ENCODE measurements at places on chromosomes 5 and 9. TPM values are rescaled to one million over a fixed set of nuclear protein-coding genes. Genes with fewer than 3 reads are reported as not detected.
A peak's percentile ranks its signal among the peaks of the same experiment; 100 is the strongest.

DNA sequence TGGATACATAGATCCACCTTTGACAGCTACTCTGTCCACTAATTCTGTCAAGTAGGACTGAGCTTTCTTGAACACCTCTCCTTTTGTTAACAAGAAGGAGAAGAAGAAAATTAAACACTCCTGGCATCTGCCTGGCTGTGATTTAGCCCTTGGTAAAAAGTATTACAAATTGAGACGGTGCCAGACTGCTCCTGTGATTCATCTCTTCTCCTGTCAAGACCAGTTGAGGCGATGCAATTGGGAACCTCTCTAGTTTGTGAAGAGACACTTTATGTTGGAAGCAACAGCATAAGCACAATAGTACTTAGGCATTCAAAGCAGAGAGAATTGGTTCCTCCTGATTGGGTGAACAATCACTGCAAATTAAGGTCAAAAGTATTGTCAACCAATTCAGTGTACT is 72.7 kb downstream of the GHR start:
- no peak overlapping the region for H3K27ac ChIP-seq
- no peak overlapping the region for H3K4me3 ChIP-seq
- no peak for DNase-seq
- no peaks in the 10 kb centered on the region for H3K4me1 ChIP-seq
- H3K36me3 ChIP-seq, result no peaks in the 10 kb centered on the region

GRCh38 chr5:87231037-87231808 is 36.5 kb upstream of the RASA1 start:
- no peaks in the 10 kb centered on the region for H3K36me3 ChIP-seq
- DNase-seq, result no peak
- peaks cover 2% of the 10 kb centered on the region for H3K4me1 ChIP-seq
- H3K27ac ChIP-seq, result no peak overlapping the region

GRCh38 chr5:95441636-95442035 is 50.5 kb downstream of the FAM81B start:
- no peaks in the 10 kb centered on the region for H3K36me3 ChIP-seq
- H3K4me3 ChIP-seq, result no peak overlapping the region
- no peaks in the 10 kb centered on the region for H3K27me3 ChIP-seq
- H3K4me1 ChIP-seq, result no peaks in the 10 kb centered on the region

DNA sequence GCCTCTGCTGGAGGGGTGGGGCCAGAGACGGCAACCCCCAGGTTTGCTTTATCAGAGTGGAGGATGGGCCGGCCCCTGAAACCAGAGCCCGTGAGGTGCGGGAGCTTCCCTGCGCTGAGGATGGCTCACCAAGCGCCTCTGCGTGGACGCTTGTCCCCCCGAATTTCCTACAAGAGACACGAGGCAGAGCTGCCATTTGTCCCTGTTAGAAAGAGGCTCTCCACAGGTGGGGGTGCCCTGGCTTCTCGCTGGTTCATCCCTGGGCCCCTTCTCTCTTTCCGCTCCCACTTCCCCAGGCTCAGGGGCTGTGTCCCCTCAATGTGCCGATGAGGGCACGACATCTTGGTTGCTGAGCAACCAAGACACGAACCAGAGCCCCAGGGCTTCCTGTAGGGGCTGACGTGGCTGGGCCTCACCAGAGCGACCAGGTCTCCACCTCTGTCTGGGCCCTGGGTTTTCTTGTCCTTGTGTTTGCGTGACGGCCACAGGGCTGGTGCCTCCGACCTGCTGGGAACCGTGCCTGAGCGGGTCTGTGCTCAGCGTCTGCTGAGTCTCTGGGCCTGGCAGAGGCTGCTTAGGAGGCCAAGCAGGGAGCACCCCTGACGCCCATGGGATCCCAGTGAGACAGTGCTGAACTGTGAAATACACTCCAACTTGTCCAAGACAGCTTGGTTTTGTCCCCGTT is 119.6 kb upstream of the COL5A1 start:
- H3K27me3 ChIP-seq, result no peaks in the 10 kb centered on the region
- H3K36me3 ChIP-seq, result no peaks in the 10 kb centered on the region
- H3K4me1 ChIP-seq, result no peaks in the 10 kb centered on the region
- H3K4me3 ChIP-seq, result no peak overlapping the region
- DNase-seq, result no peak

DNA sequence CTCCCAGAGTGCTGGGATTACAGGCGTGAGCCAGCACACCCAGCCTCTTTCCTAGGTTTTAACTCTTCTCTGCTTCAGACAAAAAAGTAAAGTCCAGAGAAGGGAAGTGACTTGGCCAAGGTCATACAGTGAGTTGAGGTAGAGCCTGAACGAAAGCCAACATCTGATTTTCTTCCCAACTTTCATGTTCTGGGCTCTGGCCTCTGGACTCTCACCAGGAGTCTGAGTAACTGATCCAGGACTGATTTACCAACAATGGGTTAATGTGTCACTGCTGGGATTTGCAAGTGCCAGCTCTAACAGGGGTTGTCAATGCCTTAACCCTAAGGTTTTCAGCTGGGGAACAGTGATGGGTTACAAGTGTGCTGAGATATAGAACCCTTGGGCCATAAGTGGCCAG is 32.2 kb upstream of the LARP1 start:
- no peaks in the 10 kb centered on the region for H3K4me1 ChIP-seq
- H3K4me3 ChIP-seq, result no peak overlapping the region
- no peaks in the 10 kb centered on the region for H3K36me3 ChIP-seq
- H3K27me3 ChIP-seq, result no peaks in the 10 kb centered on the region

DNA sequence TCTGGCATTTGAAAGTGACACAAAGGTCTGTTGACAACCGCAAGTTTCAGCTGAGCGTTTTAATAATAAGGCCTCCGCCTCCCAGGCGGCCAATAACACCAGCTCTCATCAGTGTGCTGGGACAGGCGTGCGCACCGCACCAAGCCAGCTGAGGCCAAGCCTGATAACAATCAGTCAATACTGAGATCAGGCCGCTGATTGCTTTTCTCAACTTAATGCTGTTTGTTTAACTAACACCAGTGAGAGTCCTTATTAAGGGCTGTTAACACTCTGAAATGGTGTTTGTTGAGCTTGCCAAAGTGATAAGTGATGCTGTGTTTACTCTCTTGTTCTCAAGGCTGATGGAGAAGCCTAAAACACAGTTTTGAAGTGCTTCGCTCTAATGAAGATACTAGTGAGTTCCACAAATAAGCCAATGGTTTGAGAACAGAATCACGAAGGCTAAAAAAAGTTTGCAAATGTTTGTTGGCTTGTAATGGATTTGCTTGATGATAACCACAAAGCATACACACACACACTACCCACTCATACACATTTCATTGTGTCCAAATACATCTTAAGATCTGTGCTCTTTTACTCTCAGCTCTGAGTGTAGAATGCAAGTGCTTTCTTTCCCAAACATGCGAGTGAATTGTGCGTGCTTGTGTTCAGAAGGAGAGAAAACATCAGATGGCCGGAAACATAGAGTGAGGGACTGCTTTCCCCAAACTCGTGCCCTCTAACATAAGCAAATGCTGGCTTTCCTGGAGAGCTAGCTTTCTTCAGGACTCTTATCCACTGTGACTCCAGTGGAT is 330.4 kb upstream of the KLF4 start:
- H3K4me3 ChIP-seq, result no peak overlapping the region
- no peak for DNase-seq
- no peak overlapping the region for H3K27ac ChIP-seq
- no peaks in the 10 kb centered on the region for H3K4me1 ChIP-seq
- H3K36me3 ChIP-seq, result no peaks in the 10 kb centered on the region
- H3K27me3 ChIP-seq, result no peaks in the 10 kb centered on the region

- no peaks in the 10 kb centered on the region for H3K27me3 ChIP-seq
- no peak overlapping the region for H3K4me3 ChIP-seq
- no peak for DNase-seq
- H3K27ac ChIP-seq, result no peak overlapping the region
- H3K36me3 ChIP-seq, result no peaks in the 10 kb centered on the region
Observed at GRCh38 chr5:56763711-56764466, 51.5 kb upstream of the MAP3K1 start.

GRCh38 chr5:33423018-33423630 is 17.6 kb upstream of the TARS1 start:
- peaks cover 7% of the 10 kb centered on the region for H3K27me3 ChIP-seq
- no peak for DNase-seq
- no peaks in the 10 kb centered on the region for H3K4me1 ChIP-seq
- H3K36me3 ChIP-seq, result no peaks in the 10 kb centered on the region
- no peak overlapping the region for H3K27ac ChIP-seq
- H3K4me3 ChIP-seq, result no peak overlapping the region

DNA sequence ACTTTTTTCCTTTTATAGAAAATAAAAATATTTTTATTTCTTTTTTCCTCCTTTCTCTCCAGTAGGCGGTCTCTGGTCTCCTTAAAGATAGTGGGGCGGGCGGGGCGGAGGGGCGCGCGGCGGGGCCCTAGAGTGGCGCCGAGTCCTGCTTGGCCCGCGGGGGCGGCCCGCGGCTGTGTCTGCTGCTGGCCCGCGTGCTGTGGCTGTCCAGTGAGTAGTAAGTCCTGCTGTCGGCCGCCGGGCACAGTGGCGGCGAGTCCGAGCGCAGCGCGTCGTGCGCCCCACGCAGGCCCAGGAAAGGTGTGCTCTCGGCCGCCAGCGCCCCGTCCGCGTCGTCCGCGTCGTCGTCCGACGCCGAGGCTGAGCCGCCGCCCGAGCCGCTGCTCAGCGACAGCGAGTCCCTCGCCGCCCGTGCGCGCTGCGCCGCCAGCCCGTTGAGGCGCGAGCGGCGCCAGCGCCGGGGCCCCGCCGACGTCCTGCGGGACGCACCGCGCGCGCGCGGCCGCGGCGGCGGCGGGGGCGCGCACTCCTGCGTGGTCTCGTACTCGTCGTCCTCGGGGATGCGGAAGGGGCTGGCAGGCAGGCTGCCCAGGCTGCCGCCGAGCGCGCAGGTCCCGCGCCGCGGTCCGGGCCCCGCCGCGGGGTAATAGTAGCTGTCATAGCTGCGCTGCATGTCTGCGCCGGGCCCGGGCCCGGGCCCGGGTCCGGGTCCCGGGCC is 52.3 kb downstream of the PSD2 start:
- peaks cover 33% of the 10 kb centered on the region for H3K27me3 ChIP-seq
- H3K36me3 ChIP-seq, result no peaks in the 10 kb centered on the region
- no peak overlapping the region for H3K27ac ChIP-seq
- H3K4me3 ChIP-seq, result peak overlapping the region; percentile 56
- no peaks in the 10 kb centered on the region for H3K4me1 ChIP-seq

- H3K4me1 ChIP-seq, result no peaks in the 10 kb centered on the region
- H3K4me3 ChIP-seq, result no peak overlapping the region
- H3K27me3 ChIP-seq, result no peaks in the 10 kb centered on the region
- no peak for DNase-seq
- no peak overlapping the region for H3K27ac ChIP-seq
- H3K36me3 ChIP-seq, result no peaks in the 10 kb centered on the region
Observed at GRCh38 chr9:27799326-27799725, 226.0 kb upstream of the C9orf72 start.

DNA sequence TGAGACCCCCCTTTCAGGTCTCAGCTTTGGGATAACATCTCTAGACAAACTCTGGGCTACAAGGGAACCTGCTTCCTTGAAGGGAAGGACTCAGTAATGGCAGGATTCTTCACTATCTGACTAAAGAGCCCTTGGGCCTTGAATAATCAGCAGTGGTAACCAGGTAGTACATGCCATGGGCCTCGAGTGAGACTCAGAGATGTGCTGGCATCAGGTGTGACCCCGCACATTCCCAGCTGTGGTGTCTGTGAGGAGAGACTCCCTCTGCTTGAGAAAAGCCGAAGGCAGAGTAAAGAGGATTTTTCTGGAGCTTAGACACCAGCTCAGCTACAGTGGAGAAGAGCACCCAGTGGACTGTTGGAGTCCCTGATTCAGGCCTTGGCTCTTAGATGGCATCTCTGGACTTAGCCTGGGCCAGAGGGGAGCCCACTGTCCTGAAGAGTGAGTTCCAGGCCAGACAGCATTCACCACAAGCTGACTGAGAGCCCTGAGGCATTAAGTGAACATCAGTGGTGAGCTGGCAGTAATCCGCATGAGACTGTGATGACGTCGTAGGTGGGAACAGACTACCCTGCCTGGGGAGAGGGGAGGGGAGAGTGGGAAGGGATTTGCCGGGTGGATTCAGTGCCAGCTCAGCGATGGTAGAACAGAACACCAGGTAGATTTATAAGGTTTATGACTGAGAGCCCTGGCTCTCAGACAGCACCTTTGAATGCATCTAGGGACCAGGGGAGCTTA is 5.3 kb upstream of the ZNF782 start:
- H3K36me3 ChIP-seq, result no peaks in the 10 kb centered on the region
- peaks cover 3% of the 10 kb centered on the region for H3K4me1 ChIP-seq
- no peak for DNase-seq
- no peak overlapping the region for H3K4me3 ChIP-seq

DNA sequence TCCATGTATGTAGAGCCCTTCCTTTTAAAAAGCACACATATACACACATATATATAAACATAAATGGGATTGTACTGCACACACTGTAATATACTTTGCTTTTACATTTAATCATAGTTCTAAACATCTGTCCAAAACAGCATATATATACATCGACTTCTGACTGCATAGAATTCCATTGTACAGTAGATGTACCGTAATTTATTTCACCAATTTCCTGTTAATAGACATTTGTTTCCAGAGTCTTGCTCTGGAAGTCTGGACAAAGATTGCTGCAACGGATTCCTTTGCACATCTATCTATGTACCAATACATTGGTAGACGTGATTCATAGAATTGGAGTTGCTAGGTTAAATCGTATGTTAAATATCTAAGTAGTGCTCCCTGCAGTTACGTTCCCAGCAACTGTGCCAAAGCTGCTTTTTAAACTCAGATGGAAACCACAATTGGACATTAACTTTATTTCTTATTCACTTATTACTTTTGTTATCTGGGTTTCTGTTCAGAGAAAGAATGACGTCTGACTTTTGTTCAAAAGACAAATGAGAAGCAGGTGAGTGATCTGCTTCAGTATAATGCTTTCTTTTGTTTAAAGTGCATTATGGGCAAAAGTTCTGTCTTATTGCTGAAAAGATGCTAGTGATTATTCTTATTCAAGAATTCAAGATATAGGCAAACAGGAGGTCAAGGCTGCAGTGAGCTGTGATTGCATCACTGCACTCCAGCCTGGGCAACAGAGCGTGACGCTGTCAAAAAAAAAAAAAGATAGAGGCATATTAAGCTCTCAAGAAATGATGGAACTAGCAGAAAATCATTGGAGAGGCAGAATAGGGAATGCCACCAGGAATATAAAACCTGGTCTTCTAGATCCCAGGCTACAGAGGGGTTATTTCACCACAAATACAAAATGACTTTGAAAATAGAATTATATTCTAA is 138.2 kb downstream of the FGF1 start:
- peaks cover 8% of the 10 kb centered on the region for H3K4me1 ChIP-seq
- no peaks in the 10 kb centered on the region for H3K36me3 ChIP-seq
- H3K4me3 ChIP-seq, result no peak overlapping the region
- no peak overlapping the region for H3K27ac ChIP-seq

Gene C8G
- 3.8 TPM for total RNA-seq

Gene PCDHGC4
- total RNA-seq, result not detected

Gene UBAC1
- total RNA-seq, result 28.2 TPM

Gene AGXT2
- total RNA-seq, result not detected

Gene SLC12A7
- total RNA-seq, result 97.4 TPM

Gene PCDHB14
- not detected for total RNA-seq

Gene ISL1
- not detected for total RNA-seq

Gene AMBP
- 3.0 TPM for total RNA-seq

Gene LMX1B
- total RNA-seq, result not detected

Gene AOPEP
- 10.4 TPM for total RNA-seq

Gene YTHDC2
- 31.5 TPM for total RNA-seq
